ENCODE measurements at places on chromosomes 6 and 20. TPM values are rescaled to one million over a fixed set of nuclear protein-coding genes. Genes with fewer than 3 reads are reported as not detected.

- no peaks in the 10 kb centered on the region for H3K36me3 ChIP-seq
- no peak overlapping the region for H3K27ac ChIP-seq
- H3K4me1 ChIP-seq, result no peaks in the 10 kb centered on the region
- DNase-seq, result no peak
Observed at GRCh38 chr20:35433337-35433736, 4.7 kb downstream of the GDF5 start.

DNA sequence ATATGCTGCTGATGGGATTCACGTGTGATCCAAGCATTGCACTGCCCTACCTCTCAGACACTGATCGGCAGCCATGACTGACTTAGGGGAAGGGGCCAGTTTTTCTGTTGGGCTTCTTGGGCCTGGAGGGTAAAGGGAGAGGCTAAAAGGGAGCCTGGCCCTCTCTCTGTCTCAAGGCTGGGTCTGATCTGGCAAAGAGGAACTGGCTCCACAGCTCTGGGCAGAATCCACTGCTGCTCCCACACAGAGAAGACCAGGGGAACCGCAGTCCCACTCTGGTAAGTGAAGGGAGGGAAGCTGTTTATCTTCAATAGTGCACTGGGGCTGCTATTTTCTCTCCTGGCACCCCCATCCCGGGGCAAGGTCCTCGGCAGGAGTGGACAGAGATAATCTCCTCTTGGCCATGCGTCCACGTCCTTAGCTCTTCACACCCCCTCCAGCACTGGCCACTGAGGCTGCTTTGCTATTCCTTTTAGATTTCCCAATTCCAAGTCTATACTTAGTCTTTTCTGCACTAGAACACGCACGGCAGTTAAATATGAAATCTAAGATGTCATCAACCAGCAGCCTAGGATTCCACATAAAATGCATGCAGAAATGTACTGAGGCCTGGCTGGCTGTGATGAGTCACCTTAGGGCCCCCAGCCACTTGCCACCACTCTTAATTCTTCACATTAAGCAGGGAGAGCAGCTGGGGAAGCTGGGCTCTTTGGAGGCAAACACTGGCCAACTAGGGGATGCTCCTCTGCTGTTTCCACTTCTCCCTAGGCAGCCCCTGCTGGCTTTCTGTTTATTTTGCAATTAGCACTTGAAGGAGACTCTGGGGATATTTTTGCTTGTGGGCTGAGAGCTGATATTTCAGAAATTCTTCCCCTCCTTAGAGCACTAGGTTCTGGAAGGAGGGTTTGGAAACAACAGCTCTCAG is 87.8 kb upstream of the ARMC2 start:
- peak; percentile 73 for DNase-seq
- H3K4me3 ChIP-seq, result no peak overlapping the region
- peaks cover 32% of the 10 kb centered on the region for H3K4me1 ChIP-seq
- no peaks in the 10 kb centered on the region for H3K36me3 ChIP-seq
- H3K27me3 ChIP-seq, result no peaks in the 10 kb centered on the region

GRCh38 chr6:148269386-148269785 is 73.3 kb upstream of the SASH1 start:
- no peak overlapping the region for H3K4me3 ChIP-seq
- no peaks in the 10 kb centered on the region for H3K4me1 ChIP-seq
- H3K36me3 ChIP-seq, result no peaks in the 10 kb centered on the region
- H3K27ac ChIP-seq, result no peak overlapping the region
- H3K27me3 ChIP-seq, result peaks cover 4% of the 10 kb centered on the region

- no peak overlapping the region for H3K4me3 ChIP-seq
- DNase-seq, result no peak
- H3K27ac ChIP-seq, result no peak overlapping the region
- no peaks in the 10 kb centered on the region for H3K36me3 ChIP-seq
- no peaks in the 10 kb centered on the region for H3K27me3 ChIP-seq
Observed at GRCh38 chr6:165886169-165886568, 223.1 kb upstream of the PDE10A start.

GRCh38 chr6:4100655-4101054 is 21.7 kb upstream of the FAM217A start:
- no peaks in the 10 kb centered on the region for H3K36me3 ChIP-seq
- no peaks in the 10 kb centered on the region for H3K27me3 ChIP-seq
- no peak overlapping the region for H3K4me3 ChIP-seq
- peak overlapping the region; percentile 41 for H3K27ac ChIP-seq
- DNase-seq, result no peak

DNA sequence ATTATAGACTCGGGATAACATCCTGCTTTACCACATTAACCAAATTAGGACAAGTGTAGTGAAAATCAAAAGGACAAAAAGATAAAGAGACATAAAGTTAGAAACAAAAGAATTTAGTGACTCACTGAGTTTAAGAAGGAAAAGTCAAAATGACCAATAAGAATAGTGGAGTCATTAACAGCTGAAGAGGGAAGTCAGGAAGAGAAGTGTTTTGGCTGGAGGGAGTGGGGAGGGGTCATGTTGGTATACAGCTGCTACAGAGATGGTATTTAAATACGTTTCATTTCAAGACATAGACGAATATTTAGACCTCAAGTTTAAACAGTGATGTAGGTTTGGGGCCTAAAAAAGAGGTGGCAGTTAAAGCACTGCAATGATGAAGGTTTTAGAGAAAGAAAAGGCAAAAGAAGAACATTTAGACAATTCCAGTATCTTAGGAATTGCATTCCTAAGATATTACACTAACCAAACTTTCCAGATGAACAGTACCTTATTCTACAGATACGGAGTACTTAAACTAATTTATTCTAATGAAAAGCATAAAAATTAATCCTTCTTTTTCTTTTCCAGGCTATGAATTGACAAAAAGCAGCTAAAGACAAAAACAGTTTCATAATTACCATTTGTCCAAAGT is 10.6 kb downstream of the FKBP5 start:
- H3K27me3 ChIP-seq, result no peaks in the 10 kb centered on the region
- peaks cover 32% of the 10 kb centered on the region for H3K36me3 ChIP-seq
- peaks cover 68% of the 10 kb centered on the region for H3K4me1 ChIP-seq
- DNase-seq, result no peak
- no peak overlapping the region for H3K4me3 ChIP-seq

- H3K27me3 ChIP-seq, result no peaks in the 10 kb centered on the region
- H3K4me3 ChIP-seq, result no peak overlapping the region
- H3K4me1 ChIP-seq, result peaks cover 20% of the 10 kb centered on the region
- no peaks in the 10 kb centered on the region for H3K36me3 ChIP-seq
- DNase-seq, result peak; percentile 81
- peak overlapping the region; percentile 63 for H3K27ac ChIP-seq
Observed at GRCh38 chr6:157764178-157765068, 58.6 kb upstream of the SNX9 start.

DNA sequence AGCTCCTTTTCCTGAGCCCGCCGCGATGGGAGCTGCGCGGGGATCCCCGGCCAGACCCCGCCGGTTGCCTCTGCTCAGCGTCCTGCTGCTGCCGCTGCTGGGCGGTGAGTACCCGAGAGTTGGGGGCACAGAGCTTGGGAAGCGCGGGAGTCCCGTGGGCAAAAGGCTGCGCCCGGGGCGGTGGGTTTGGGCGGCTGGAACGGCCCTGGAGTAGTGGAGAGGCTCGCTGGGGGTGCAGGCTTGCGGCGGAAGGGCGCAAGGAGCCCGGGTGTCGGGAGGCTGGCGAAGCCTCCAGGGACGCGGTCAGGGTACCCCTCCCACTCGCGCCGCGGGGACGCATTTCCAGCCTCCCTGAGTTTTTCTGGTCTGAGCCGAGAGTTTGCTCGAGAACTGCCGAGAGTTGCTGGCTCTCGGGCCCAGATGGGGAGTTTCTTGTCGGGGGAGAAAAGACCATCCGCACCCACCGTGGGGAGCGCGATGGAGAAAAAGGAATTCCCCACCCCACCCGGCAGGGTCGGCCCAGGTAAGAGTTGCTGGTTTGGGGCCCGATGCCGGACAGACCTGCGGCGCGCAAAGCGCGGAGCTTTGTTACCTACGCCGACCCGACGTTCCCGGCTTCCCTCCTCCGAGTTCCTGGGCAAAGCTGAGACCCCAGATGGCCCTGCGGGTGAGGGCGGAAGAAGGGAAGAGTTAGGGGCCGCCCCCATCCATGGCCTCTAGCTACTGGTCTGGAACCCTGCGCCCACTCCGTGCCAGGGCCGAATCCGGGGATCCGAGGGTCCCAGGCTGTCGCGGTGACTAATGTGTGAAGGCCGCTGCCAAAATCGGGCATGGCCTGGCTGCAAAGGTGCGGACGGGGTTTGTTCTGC is 584 bp downstream of the PTK7 start:
- peak overlapping the region; percentile 63 for H3K4me3 ChIP-seq
- peaks cover 32% of the 10 kb centered on the region for H3K36me3 ChIP-seq
- peaks cover 5% of the 10 kb centered on the region for H3K4me1 ChIP-seq
- H3K27me3 ChIP-seq, result peaks cover 12% of the 10 kb centered on the region
- no peak for DNase-seq
- H3K27ac ChIP-seq, result no peak overlapping the region

- H3K27me3 ChIP-seq, result no peaks in the 10 kb centered on the region
- peak overlapping the region; percentile 96 for H3K27ac ChIP-seq
- H3K4me3 ChIP-seq, result peak overlapping the region; percentile 88
- peak; percentile 89 for DNase-seq
Observed at GRCh38 chr6:41734666-41735426, 562 bp downstream of the TFEB start.

The SIRPG gene
- total RNA-seq, result 0.30 TPM

The THBD gene
- total RNA-seq, result 6.5 TPM

The PSORS1C1 gene
- 0.06 TPM for total RNA-seq

The CBLN4 gene
- not detected for total RNA-seq
